ENCODE measurements at places on chromosomes 2 and 18. TPM values are rescaled to one million over a fixed set of nuclear protein-coding genes. Genes with fewer than 3 reads are reported as not detected.

The TYW5 gene
- total RNA-seq, result 6.6 TPM

The SOX11 gene
- 0.12 TPM for total RNA-seq

The MPPE1 gene
- 103 TPM for total RNA-seq

The GBX2 gene
- total RNA-seq, result not detected

The REG3A gene
- total RNA-seq, result not detected

The CEBPZ gene
- 32.8 TPM for total RNA-seq

The UBXN2A gene
- total RNA-seq, result 23.9 TPM

The EML6 gene
- total RNA-seq, result 7.3 TPM

The PSMA8 gene
- total RNA-seq, result not detected

The C1QL2 gene
- not detected for total RNA-seq

The EFEMP1 gene
- total RNA-seq, result 40.8 TPM

The ANKAR gene
- 14.2 TPM for total RNA-seq

The HDHD2 gene
- 33.8 TPM for total RNA-seq

The INO80D gene
- total RNA-seq, result 30.8 TPM

The NFATC1 gene
- total RNA-seq, result 12.9 TPM

The FBLN7 gene
- 0.72 TPM for total RNA-seq

The VIT gene
- 3.5 TPM for total RNA-seq

The HOXD4 gene
- 6.5 TPM for total RNA-seq

The ERFE gene
- 0.58 TPM for total RNA-seq

The CELF4 gene
- 0.32 TPM for total RNA-seq

The ANKRD62 gene
- total RNA-seq, result 1.8 TPM

The PJVK gene
- total RNA-seq, result 3.3 TPM

The GAREM2 gene
- total RNA-seq, result 6.7 TPM

The MOCOS gene
- total RNA-seq, result 3.3 TPM

The GPR45 gene
- not detected for total RNA-seq

The SP3 gene
- 104 TPM for total RNA-seq

The GRB14 gene
- 0.77 TPM for total RNA-seq

The GPC1 gene
- 15.4 TPM for total RNA-seq

The FAP gene
- 1.3 TPM for total RNA-seq

The ZNF396 gene
- 6.1 TPM for total RNA-seq

The DPP10 gene
- 6.9 TPM for total RNA-seq

The TNFRSF11A gene
- 23.3 TPM for total RNA-seq

The DUSP19 gene
- total RNA-seq, result 1.5 TPM

The PRSS56 gene
- total RNA-seq, result not detected

The STEAP3 gene
- total RNA-seq, result 28.9 TPM

The SH3RF3 gene
- total RNA-seq, result 3.7 TPM

The ZAP70 gene
- 5.4 TPM for total RNA-seq

The VAMP5 gene
- total RNA-seq, result 10.8 TPM

The MATN3 gene
- total RNA-seq, result 0.70 TPM

The PPM1B gene
- 75.4 TPM for total RNA-seq

Data from mucosa of descending colon (tissue), 3 donors.